ENCODE measurements at places on chromosomes 5 and 9.

- no peak for DNase-seq
These were observed 28.6 kb downstream of the DDX31 start for GRCh38 chr9:132641216-132641615.

DNA sequence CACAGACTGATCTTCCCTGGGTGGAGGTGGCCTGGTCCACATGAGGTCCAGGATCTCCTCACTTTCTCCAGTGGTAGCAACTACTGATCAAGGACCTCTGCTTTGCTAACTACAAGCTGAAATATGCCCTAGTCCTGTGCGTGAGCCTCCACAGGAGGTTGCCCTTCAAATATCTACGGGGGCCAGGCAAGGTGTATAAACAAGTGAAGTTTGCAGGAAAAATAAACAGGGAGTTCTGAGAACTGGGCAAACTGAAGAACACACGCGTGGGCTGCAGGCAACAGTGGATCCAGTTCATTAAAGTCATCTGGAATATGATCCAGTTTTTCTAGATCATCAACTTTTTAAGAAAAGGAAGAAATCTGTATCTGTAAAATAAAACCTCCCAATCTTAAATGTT is 167.5 kb upstream of the NR3C1 start:
- no peak for DNase-seq

- DNase-seq = no peak
These were observed 94.6 kb upstream of the SGCD start for GRCh38 chr5:156232251-156232869.

GRCh38 chr5:160799184-160799583 is 52.8 kb downstream of the ATP10B start:
- DNase-seq = no peak

DNA sequence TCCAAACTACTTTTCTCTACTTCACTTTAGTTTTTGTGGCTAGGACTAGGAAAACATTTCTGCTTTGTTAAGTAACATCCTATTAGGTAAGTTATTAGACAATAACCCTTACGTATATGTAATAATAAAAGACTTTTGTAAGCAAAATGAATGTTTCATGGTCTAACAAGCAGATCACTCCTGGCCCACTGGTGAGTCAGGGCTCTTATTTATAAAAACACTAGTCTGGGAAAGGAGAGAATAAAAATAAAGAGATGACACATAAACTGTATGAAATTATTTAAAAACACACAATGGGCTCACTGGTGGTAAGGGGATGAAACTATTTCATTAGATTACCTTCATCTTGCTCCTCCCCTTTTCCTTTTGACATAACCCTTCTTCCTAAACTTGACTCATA is 2212.2 kb upstream of the ACO1 start:
- DNase-seq = no peak

- DNase-seq = no peak
These were observed 131.8 kb upstream of the SLC12A2 start for GRCh38 chr5:127951791-127952190.

DNA sequence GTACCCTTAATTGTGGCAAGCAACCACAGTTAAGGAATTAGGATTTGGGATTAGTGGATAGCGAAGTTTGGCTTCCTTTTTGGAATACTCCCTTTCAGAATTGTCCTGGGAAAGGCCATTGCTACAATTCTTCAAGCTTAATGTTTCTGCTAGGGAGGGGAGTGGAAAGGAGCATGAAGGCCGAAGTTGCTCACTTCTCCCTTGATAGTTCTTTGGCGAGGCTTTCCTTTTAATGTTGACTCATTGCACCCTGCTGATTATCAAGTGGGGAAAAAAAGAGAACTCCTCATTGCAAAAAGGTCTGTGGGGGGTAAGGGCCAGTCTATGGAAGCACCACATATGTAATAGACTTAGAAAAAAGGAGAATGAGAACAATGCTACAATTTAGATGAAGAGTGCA is 30.7 kb downstream of the GRIN3A start:
- DNase-seq = no peak

GRCh38 chr5:129003232-129003631 is 37.9 kb downstream of the SLC27A6 start:
- no peak for DNase-seq

- DNase-seq = no peak
These were observed 2.4 kb downstream of the SMIM15 start for GRCh38 chr5:61159836-61160235.

- no peak for DNase-seq
These were observed 1185.0 kb upstream of the CDH18 start for GRCh38 chr5:21173036-21173435.
